Gastroesophageal sphincter (tissue), 4 donors: ENCODE measurements at places on chromosomes 3 and 15. TPM values are rescaled to one million over a fixed set of nuclear protein-coding genes. Genes with fewer than 3 reads are reported as not detected.

The SEMA5B gene
- 0.32 TPM for total RNA-seq

The LRRN1 gene
- 1.1 TPM for total RNA-seq

The ACKR4 gene
- total RNA-seq, result not detected

DNA sequence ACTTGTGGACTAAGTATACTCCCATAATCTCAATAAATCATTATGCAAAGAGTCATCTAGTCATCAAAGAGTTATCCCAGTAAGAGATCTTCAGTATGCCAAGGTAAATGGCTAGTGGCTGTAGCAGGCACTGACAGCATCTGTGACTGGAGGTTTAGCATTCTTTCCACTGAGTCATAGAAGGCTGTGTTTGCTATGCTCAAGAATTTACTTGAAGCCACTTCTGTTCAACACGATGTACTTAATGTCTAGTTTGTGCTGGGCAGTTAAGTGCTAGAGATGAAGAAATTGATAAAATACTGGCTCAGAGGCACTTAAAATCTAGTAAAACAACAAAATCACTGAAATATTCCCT, 13.0 kb downstream of the ZBED2 start:
- ATAC-seq, result no peak

GRCh38 chr15:91409387-91409786, 309.3 kb downstream of the SV2B start:
- ATAC-seq, result no peak

The BSN gene
- 0.37 TPM for total RNA-seq

DNA sequence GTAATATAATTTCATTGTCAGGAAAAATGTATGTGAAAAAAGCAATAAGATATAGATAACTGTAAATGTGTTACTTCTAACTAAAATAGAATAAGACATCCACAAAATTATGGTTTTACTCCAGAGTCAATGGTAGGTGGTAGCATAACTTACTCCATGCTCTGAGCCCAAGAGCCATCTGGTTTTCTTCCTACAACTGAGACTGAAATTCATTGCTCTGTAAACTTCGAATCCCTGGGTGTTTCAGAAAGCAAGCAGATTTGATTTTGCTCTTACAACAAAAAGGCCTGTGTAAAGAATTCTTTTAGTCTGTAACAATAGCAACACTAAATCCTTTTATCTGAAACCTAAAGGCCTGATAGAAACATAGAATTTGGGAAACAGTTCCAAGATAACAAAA, 805.9 kb downstream of the AGBL1 start:
- no peak for ATAC-seq

- no peak for ATAC-seq
These were observed 220.0 kb downstream of the ABHD5 start for GRCh38 chr3:43910750-43911149.

- no peak for ATAC-seq
These were observed 1348.2 kb upstream of the ALCAM start for GRCh38 chr3:104018541-104018940.

DNA sequence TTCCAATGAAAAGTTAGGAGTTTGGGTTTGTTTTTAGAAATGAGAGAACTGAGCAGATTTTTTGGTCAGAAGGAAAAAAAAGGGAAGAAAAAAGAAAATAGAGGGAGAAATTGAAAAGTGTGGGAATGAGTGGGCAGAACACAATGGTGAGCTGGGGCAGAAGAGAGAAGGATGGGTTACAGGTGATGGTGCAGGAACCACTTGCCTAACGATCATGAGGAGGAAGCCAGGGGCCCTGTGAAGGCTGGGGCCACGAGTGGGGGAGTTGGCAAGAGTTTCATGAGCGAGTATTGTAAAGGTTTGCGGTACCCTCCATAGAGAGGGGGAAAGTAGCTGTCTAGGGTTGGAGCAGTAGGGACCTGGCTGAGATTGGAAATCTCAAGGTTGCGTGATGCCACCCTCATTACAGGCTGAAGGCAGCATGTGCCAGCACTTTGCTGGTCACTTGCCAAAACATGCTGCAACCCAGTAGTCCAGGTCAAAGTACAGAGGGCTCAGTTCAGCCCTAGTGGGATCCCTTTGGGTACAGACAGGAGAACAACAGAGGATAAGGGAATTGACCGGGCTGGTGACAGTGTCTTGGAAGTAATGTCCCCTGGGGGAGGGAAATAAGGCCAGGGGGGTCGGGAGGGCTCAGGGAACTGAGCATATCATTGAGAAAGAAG, 6.6 kb downstream of the IVD start:
- ATAC-seq, result no peak

DNA sequence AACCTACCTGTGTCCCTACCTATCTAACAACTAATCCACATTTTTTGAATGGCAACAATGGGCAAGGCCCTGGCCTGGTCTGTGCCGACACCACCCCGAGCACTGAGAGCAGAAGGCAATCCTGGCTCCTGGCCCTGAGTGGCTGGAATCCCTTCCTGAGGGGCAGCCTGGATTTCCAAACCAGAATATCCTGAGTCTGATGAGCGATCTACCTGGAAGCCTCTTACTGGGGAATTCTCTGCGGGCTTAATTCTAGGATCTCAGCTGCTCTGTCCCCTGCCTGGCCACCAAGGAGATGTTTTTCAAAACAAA, 22.1 kb downstream of the ATP2B2 start:
- no peak for ATAC-seq

GRCh38 chr15:77064539-77065308, 6.2 kb downstream of the TSPAN3 start:
- no peak for ATAC-seq

GRCh38 chr3:171755656-171756055, 54.6 kb downstream of the PLD1 start:
- no peak for ATAC-seq

DNA sequence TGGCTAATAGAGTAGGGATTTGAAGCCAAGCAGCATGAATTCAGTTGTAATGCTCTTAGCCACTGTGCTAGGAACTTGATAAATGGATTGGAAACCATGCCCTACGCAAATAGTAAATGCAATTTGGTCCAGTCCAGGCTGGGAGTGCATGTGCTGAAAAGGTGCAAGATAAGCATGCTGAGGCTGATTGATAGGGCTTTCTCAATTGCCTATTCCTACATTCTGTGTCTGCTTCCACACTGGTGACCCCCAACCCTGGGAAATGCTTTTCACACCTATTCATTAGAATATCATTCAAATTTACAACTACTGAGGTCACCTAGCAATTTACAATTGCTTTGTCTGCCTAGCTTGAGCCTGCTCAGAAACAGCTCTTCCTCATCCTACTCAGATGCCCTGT, 84.7 kb upstream of the SLC25A36 start:
- no peak for ATAC-seq

DNA sequence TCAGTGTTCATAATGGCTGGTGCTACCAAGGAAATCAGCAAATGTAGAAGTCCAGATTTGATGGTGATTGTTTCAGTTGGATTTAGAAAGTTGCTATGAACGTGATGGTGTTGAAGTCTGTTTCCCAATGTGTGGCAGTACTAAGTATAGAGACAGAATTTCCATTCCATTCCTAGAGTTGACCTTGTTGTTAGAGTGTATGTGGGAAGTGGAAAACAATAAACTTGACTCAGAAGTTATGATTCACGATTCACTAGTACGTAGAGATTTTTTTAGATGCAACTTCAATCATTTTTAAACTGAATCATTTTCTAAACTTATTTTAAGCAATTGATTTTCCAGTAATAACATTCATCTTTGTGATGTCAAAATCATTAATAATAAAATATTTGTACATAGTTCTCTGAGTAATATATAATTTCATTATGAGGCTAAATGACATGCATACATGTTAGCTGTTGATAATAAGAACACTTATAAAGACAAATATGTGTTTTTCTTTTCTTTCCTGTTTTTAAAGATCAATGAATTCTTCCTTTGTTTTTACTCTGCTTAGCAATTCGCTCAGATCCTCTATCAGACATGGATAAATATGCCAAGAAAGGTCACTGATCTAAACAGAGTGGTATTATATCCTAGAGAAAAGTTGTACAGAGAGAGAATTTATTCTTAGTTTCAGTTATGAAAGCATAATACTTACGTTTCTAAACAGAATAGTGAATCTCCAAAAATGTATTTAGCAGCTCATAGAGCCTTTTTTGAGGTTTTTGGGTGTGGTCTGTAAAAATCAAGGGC, 108.8 kb upstream of the GPR149 start:
- ATAC-seq, result no peak

DNA sequence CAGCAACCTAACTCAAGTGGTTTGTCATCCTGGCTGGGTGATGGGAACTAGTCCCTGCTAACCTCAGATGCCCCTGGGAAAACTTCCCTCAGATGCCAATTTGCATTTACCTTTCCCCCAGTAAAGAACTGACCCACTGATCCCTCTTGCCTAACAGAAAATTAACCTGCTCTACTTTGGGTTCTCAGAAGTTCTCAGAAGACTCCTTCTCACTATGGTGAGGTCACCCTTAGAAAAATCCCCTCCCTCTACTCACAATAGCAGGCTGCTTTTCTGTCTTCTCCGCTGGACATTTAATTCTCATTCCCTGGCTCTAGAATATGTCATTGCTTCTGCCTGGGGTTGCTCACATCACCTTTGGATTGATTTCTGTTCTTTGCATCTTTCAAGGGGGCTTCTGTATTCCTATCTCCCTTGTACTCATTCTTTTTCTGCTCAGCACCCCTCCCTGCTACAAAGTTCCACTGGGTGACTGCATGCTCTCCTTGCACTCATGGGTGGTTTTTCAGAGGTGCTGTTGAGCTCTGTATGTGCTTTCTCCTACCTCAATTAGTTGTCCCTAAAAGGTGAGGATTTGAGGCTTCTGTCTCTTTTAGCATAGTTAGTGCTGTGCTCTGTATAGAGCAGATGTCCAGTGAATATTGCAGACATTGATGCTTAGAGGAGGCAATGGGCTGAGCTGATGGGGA, 869 bp downstream of the PLA1A start:
- no peak for ATAC-seq

GRCh38 chr3:53217175-53217574, 38.6 kb downstream of the TKT start:
- ATAC-seq, result no peak

DNA sequence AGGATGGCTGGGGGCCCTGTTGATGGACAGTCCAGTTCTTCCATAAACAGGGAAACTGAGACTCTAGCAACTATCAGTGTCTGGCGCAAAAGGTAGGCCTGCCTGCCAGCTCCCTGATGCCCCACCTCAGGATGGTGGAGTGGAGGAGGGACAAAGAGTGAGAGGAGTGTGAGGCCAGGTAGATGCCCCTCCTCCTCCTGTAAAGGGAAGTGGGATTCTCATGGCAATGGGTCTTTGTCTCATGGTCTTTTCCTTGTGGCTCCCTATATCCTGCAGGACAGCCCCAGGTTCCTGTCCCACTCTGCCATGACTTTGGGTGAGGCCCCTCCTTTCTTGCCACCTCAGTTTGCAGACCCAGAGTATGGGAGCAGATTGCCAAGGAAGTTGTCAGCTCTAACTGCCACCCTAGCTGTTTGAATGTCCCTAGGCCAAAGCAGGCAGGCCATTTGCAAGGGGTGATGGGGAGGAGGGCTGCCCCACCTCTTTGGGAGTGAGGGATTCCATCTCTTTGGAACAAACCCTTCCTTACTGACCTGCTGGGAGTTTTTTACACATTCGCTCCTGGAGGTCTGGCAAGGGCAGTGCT, 2.8 kb upstream of the DNAH1 start:
- no peak for ATAC-seq

The SLCO3A1 gene
- total RNA-seq, result 12.0 TPM

DNA sequence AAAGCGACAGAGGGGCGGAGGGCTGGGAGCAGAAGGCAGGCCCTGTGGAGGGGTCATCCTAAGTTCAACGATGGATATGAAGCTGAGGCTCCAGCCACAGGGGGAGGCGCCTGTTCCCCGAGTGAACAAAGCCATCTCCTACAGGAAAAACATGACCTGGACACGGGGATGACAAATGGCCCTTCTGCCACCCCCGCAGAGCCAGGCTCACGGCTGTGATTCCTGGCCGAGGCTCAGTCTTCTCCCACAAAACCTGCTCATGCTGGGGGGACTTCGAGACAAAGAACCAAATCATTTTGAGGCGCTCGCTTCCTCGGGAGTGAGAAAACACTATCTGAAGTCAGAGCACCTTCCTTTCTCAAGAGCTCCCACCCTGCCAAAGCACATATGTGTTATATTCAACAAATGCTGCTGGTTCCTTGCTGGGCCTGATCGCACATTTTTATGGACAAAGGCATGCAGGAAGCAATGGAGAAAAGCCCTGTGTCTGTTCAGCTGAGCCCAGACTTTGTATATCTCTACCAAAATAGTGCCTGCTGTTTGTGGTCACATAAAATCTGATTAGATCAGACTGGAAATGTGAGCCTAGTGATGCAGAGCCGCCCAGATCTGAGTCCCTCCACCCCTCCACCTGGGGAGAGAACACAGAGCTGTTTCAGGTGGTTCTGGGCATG, 5.6 kb downstream of the RBP1 start:
- ATAC-seq, result no peak

The TRAT1 gene
- total RNA-seq, result 1.2 TPM

DNA sequence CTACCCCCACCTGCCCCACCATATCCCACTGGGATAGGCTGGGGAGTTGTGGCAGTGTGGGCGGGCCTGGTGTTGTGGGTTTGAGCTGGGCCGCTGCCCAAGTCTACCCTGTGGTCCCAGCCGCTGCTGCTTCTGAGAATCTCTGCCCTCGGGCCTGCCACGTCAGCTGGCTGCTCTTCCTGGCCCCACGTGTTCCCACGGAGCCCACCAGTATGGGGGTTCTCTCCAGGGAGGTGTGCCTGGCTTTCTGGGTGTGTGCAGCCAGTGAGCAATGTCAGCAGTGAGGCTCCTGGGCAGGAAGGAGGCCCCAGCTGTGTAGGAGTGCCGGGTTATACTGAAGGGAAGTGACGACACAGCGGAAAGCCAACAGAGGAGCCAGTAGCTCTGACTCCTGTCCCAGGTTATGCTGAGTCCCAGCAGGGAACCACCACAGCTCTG, 10.5 kb downstream of the GNAI2 start:
- ATAC-seq, result peak; percentile 44

The TP63 gene
- 0.13 TPM for total RNA-seq
